HEK293T (cell line): ENCODE measurements at places on chromosomes 12 and 14.
A peak's percentile ranks its signal among the peaks of the same experiment; 100 is the strongest.

- DNase-seq: no peak
Measured at GRCh38 chr14:54533100-54533499, 23.4 kb downstream of the CGRRF1 start.

DNA sequence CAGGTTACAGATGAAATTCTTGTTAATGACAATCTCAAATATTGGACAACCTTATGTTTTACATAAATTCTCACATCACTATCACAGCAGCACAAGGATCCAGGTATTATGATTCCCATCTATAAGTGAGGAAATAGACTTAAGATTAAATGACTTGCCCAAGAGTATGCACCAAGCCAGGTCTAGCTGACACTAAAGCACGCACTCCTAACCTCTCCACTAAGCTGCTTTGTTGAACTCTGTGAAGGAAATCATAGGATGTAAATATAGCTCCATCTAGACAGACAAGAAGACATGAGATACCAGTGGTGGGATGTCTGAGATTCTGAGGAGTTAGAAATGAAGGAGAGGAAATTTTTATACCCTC is 87.9 kb downstream of the PHLDA1 start:
- no peak for DNase-seq

GRCh38 chr14:44963775-44964380 is 1.9 kb downstream of the TOGARAM1 start:
- DNase-seq: no peak

GRCh38 chr12:111748867-111749266 is 17.9 kb upstream of the ALDH2 start:
- DNase-seq: no peak

GRCh38 chr12:13097491-13098011 is 5.9 kb downstream of the GSG1 start:
- no peak for DNase-seq

DNA sequence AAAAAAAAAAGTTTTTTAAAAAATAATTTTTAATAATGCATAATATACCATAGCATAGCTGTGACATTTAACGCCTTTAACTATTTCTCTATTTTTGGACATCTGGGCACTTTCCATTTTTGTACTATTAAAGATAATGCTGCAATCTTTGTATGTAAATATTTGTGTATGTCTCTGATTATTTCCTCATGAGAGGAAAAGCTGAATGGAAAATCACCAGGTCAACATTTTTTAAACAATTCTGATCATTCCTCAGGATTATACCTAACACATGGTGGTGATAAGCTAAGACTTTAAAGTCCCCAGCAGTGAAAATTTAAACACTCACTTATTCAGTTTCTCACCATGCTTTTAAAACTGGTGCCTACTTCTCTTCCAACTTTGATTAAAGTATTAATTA is 31.3 kb upstream of the NR1H4 start:
- no peak for DNase-seq

DNA sequence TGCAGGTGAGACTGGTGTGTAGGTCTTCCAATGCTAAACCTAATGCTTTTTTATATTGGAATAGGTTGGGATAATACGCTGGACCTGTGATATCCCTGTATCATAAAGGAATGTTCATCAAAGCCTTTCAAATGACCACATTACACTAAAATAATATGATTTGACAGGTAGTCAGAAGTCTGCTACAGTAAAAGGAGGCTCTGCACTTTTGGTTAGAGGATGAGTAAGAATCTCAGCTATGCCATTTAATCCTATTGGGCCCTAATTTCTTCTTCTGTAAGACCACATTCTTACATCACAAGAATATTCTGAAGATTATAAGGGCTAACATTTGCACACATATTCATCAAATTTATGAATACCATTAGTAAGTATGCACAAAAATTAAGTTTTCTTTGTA is 250.5 kb upstream of the FLRT2 start:
- DNase-seq: no peak

- DNase-seq: no peak
Measured at GRCh38 chr14:75440733-75441477, 13.1 kb downstream of the JDP2 start.

GRCh38 chr12:110888256-110888991 is 32.0 kb downstream of the MYL2 start:
- DNase-seq: no peak

DNA sequence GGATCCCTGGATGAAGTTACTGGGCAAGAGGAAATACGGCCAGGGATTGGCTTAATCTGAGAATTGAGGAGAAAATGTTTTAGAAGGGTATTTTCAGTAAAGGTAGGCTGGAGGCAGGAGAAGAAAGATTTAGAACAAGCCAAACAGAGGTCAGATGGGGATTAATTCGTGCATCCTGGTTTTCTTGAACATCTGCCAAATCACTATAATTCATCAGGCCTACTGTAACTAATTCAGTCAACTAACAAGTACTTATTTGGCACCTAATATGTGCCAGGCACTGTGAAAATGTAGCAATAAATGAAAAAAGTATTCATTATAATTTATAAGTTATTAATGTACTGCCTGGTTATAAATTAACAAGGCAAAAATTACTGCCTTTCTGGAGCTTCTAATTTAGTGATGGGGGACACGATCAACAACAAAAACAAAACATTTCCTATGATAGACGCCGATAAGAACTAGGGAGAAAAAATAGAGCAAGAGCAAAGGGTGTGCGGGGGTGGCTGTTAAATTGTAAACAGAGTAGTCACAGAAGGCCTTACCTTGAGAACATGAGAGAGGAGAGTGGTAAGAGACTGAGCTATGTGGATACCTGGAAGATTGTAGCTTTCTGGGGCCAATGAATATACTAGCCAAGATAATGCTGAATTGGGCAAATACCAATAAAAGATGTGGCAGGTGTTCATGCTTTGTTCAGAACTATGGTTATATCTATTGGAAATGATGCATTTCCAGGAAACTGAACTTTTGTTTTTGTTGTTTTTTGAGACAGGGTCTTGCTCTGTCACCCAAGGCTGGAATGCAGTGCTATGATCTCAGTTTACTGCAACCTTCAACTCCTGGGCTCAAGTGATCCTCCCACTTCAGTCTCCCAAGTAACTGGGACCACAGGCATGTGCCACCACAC is 34.0 kb downstream of the DUSP16 start:
- no peak for DNase-seq

DNA sequence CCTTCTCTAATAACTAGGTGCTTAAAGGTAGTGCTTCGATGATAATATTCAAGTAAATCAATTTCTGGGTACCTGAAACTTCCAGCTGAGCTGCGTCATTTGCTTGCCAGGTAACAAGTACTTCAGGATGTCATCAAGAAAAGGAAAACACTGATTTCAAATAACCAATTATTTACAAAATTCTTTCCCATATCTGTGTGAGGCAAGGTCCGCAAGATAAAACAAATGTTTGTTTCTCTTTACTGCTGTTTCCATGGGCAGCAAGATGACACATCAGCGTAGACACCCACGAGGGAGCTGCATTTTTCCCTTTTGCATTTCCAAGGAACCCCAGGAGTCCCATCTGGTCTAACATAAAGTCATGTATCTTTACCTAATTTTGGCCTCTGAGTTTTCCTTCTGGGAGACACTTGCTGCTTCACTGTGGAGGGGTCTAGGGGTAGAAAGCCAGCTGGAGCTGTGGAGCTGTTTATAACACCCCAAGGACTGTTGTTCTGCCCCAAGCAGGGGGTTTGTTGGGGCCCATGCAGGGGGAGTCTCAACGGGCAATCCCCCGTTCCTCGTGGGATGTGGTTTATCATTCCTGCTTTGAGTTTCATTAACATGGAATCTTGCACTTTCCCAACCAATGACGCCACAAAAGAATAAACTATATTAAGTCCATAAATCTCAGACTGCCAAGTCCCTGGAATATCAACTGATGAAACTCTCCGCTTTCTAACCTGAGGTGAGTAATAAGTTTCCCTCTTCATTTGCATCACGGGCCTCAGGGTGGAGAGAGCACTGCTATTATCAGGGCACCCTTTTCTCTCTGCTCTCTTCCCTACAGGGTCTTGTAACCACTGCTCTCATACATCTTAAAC is 112.8 kb upstream of the PELI2 start:
- DNase-seq: no peak

- DNase-seq: peak; percentile 89
Measured at GRCh38 chr12:132614861-132615578, 3.6 kb upstream of the P2RX2 start.

DNA sequence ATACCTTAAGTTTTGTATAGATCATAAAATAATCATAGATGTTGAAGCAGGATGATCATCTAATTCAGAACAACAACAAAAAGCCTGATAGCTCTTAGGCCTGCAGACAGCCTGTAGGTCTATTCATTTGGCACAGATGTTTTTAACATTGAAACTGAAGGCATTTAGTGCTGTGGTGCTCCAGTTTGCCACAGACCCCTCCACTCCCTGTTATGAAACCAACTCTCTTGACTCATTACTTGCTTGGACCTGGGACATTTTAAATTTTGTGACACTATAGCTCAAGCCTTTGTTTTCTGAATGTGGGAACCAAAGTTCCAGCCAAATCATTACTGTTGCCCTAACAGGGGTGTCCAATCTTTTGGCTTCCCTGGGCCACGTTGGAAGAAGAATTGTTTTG is 9.1 kb downstream of the PRKCH start:
- DNase-seq: no peak

GRCh38 chr12:81530352-81530751 is 228.8 kb downstream of the PPFIA2 start:
- no peak for DNase-seq

DNA sequence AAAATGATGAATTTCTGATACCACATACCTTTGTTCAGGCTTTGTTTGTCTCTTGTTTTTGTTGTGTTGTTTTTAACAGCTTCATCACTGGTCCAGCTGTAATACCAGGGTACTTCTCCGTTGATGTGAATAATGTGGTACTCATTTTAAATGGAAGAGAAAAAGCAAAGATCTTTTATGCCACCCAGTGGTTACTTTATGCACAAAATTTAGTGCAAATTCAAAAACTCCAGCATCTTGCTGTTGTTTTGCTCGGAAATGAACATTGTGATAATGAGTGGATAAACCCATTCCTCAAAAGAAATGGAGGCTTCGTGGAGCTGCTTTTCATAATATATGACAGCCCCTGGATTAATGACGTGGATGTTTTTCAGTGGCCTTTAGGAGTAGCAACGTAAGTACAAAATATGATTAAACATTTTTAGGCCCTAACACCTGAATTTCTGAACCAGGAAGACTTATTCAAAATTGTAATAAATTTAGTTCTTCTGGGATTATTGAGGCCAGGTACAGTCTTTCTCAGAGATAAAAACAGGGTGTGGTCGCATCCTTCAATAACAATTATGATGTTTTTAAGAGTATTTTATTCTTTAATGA is 22.4 kb downstream of the RXYLT1 start:
- peak; percentile 28 for DNase-seq

- DNase-seq: no peak
Measured at GRCh38 chr12:106106892-106107291, 31.9 kb downstream of the NUAK1 start.

GRCh38 chr12:120252071-120252906 is 13.2 kb downstream of the PXN start:
- DNase-seq: no peak

DNA sequence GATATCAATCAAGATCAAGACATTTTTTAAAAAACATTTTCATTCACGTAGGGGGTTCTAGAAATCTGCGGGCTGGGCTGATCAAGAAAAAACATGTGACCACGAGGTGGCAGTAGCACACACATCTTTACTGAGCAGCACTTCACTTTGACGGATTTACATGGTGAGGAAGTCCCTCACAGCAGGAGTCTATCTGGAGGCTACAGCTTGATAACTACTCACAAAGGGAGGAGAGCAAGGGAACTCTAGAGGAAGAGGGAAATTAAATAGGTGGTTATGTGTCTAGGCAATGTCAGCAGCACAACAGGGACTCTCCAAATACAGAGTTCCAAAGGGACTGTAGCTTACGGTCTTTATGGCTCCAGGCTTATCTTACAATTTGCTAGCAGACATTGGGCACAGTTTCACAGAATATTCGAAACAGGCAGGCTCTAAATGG is 248.1 kb downstream of the DPY19L2 start:
- DNase-seq: peak; percentile 73

DNA sequence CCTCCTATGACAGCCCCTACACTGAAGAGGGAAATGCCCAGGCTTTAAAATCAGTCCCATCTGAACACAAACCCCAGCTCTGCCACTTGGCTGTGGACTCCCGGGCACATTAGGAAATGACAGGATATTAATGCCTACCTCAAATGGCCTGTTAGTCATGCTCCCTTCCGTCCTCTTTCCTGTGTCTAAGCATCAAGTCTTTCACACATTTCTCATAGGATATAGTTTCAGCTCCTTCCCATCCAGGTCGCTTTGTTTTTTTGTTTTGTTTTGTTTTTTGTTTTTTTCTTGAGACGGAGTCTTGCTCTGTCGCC is 16.1 kb downstream of the PLEK2 start:
- no peak for DNase-seq

DNA sequence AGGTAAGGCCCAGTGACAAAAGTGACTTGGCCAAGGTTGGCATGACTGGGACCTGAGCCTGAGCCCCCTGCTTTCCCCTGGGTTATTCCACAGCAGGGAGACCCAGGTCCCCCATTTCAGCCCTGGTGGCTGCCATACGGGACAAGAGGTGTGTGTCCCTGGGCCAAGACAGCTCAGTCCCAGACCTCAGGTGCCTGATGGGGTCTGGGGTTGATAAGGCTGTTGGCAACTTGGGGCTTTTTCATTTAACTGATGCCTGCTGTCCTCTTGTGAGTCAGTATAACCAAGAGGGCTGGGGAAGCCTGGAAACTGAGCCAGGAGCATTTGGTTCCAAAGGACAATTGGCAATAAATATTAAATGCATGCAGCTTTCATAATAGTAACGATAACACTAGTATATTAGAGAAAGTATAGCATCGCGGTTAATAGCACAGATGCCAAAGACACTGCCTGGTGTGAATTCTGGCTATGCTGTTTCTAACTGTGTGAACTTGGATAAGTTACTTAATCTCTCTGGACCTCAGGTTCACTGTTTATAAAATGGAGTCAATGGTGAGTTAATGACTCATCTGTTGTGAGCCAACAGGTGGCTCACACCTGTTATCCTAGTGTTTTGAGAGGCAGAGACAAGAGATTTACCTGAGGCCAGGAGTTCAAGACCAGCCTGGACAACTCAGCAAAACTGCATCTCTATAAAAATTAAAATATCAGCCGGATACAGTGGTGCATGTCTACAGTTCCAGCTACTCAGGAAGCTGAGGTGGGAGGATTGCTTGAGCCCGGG is 898 bp downstream of the SDSL start:
- no peak for DNase-seq

DNA sequence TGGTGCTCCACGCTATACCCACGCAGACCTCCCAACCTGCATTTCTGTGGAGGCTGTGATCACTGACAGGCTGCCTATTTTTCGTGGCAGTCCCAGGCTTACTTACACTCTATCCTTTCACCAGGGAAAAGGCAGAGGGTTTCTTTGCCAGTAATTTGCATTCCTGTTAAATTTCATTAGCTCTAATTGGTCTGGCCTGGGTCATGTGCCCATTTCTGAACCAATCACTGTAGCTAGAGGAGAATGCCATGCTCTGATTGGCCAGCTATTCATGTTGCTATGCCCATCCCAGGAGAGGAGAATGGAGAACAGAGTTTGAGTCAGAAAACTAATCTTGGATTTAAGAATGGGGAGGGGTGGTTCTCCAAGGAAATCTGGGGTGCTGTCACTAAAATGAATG is 43.2 kb upstream of the TUNAR start:
- no peak for DNase-seq

- no peak for DNase-seq
Measured at GRCh38 chr14:101598571-101599233, 37.4 kb downstream of the DIO3 start.

GRCh38 chr12:42090899-42091298 is 53.8 kb downstream of the GXYLT1 start:
- DNase-seq: no peak

- DNase-seq: no peak
Measured at GRCh38 chr12:98808243-98808875, 163.3 kb downstream of the APAF1 start.
